Osteoblast (primary cell): ENCODE measurements at places on chromosomes 7 and 10. TPM values are rescaled to one million over a fixed set of nuclear protein-coding genes. Genes with fewer than 3 reads are reported as not detected.

Gene MAGI2
- 18.8 and 24.8 TPM in 2 replicates for total RNA-seq

Gene AKR1C8
- total RNA-seq = not detected in 2 replicates

DNA sequence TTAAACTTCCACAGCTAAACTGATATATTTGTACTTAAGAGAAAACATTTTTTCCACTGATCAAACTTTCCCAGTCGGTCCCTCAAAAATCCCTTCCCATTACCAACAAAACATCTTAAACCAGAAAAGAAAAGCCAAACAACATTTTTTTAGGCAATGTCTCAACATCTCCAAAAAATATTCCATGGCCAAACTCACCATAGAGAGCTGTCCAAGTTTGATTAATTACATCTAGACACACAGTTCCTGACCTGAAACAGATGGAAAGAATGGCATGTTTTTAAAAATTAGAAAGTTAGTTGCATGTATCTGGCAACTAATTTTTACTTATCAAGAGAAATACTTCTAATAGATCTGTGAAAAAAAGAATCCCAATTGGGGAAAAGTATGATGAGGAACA lies 95.4 kb downstream of the UBE2H start:
- H3K4me1 ChIP-seq = peaks cover 51% of the 10 kb centered on the region
- no peak overlapping the region for H3K4me3 ChIP-seq
- H3K36me3 ChIP-seq = peaks cover 17% of the 10 kb centered on the region
- no peaks in the 10 kb centered on the region for H3K27me3 ChIP-seq

GRCh38 chr7:44384586-44385433 lies 59.4 kb upstream of the CAMK2B start:
- H3K27me3 ChIP-seq = no peaks in the 10 kb centered on the region
- H3K4me3 ChIP-seq = no peak overlapping the region
- peaks cover 46% of the 10 kb centered on the region for H3K4me1 ChIP-seq

- DNase-seq = peak; percentile 30
- peaks cover 29% of the 10 kb centered on the region for H3K27me3 ChIP-seq
- H3K4me1 ChIP-seq = no peaks in the 10 kb centered on the region
- no peak overlapping the region for H3K27ac ChIP-seq
Measured at GRCh38 chr7:73618538-73618937, 5.8 kb downstream of the MLXIPL start.

GRCh38 chr10:12235116-12235694 lies 39.2 kb downstream of the CDC123 start:
- peaks cover 3% of the 10 kb centered on the region for H3K4me1 ChIP-seq
- DNase-seq = no peak
- no peak overlapping the region for H3K27ac ChIP-seq
- no peaks in the 10 kb centered on the region for H3K27me3 ChIP-seq

DNA sequence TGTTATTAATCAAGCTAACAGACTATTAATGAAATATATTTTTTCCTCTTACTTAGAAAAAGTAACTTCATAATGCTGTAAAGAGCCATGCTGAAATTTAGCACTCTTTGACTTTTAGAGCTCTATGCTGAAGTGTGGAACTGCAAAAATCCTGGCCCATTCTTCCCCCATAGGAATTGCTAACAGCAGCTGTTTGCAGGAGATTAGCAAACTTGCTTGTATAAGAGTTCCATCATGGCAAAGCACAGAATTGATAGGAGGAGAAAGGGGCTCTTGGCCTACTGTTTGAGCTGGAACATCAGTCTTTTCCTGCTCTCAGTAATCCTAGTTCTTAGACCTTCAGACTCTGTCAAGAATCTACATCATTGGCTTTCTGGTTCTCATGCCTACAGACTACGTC lies 18.3 kb upstream of the GNAT3 start:
- peaks cover 14% of the 10 kb centered on the region for H3K4me1 ChIP-seq
- H3K27ac ChIP-seq = no peak overlapping the region
- no peak for DNase-seq

DNA sequence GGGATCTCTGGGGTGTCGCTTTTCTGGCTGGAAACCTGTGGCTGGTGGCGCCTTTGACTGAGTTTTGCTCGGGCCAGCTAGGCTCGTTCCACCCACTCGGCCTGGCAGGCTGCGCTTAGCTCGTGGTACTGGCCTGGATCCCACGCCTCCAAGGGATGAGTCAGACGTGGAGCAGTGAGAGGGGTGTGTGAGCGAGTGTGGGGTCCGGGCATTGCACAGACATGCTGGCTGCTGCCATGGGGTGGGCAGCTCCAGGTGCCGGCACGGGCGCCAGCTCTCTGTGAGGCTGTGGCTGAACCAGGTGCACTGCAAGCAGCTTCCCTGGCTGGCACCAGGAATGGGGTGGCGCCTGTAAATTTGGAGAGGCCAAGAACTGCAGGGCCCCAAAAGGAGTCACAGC lies 63.1 kb upstream of the CACNA2D1 start:
- H3K4me3 ChIP-seq = no peak overlapping the region
- H3K4me1 ChIP-seq = peaks cover 12% of the 10 kb centered on the region
- no peaks in the 10 kb centered on the region for H3K36me3 ChIP-seq
- H3K27ac ChIP-seq = peak overlapping the region; percentile 39
- H3K27me3 ChIP-seq = no peaks in the 10 kb centered on the region
